H54 (cell line): ENCODE measurements at places on chromosomes 1 and 21.

DNA sequence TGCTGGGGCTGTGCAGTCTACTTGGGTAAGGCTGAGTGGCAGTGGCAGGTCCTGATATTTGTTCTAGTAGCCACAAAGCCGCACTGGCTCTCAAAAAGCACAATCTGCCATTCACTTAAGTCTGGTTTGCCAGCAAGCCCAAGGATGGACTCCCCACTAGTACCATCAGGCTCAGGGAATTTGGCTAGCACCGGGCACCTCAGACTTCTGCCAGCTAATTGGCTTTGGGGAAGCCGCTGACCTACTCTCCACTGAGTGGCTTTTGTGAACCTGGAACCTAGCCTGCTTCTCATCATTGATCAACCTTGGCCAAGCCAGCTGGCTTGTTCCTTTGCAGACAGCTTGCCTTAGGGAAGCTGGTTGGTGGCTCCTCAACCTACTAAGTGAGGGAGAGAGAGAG, 83.1 kb downstream of the ESRRG start:
- DNase-seq, result no peak

DNA sequence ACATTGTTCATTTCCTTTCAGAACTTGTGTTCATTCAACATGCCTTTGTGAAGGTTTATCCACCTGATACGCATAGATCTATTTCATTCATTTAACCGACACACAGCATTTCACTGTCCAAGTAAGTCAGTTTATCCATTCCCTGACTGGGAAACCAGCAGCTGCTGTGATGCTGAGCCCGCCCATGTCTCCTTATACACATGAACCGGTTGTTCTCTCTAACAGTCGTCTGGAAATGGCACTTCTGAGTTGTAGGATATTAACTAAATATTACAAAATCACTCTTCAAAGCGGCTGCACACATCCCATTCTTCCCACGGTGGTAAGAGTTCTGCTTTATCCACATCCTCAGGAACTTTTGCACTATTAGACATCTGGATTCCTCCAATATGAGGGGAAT, 71.1 kb downstream of the NPHP4 start:
- DNase-seq, result no peak

DNA sequence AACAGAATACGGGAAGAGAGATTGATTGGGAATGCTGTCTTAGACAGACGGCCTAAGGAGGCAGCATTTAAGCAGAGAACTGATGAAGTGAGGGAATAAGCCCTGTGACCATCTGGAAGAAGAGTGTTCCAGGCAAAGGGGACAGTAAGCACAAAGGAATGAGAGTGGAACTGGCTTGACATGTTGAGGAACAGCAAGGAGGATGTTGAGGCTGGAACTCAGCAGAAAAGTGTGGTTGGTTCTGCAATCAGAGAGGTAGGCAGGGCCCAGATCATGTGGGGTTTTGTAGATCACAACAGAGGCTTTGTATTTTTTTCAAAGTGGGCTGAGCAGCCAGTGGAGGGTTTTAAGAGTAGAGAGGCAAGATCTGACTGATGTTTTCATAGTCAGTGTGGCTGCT, 157.4 kb downstream of the DNM3 start:
- no peak for DNase-seq

DNA sequence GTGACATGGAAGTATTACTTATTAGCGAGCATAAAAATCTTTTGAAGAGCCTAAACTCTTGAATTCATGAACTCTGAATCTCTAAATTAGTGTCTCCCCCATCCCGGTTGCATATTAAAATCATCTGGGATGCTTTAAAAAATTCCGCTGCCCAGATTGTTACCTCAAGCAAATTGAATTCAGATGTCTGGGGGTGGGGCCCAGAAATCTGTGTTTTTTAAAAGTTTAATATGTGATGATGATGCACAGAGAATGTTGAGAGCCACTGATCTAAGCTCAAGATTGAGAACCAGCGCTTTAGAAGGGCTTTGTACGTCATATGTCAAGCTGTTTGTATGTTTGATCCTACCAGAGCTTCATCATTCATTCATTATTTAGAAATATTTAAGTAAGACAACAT, 446.8 kb downstream of the NUF2 start:
- DNase-seq, result no peak

GRCh38 chr1:160429125-160429561, 28.8 kb downstream of the VANGL2 start:
- no peak for DNase-seq

- no peak for DNase-seq
These were observed 3.9 kb upstream of the CD1C start for GRCh38 chr1:158285756-158286241.

- no peak for DNase-seq
These were observed 159.9 kb upstream of the AJAP1 start for GRCh38 chr1:4494558-4494957.

DNA sequence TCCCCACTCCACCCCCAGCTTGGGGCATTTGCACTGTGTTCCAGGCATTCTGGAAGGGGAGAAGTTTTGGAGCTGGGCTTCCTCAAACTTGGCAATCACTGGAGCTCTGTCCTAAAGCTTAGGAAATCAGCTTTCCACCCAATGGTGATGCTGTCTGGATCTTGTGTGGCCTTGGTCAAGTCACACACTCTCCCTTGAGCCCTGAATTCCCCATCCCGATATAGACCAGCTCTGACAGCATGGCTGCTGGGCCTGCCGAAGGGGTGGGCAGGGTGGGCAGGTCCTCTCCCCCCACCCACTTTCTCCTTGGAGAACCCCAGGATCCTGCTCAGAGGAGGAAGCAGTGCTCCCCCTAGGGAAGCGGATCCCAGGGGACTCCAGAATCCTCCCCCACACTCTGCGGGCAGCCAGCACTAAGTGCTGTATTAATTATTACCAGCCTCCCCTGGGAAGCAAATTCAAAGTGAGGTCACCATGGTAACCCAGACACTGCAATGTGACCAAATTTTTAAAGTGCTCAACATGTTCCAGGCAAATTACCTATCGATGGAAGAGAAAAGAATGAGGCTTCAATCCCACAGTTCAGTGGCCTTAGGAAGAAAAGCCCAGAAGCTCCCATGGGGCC, 21.3 kb upstream of the LDLRAP1 start:
- no peak for DNase-seq

- no peak for DNase-seq
These were observed 81.3 kb upstream of the DUSP10 start for GRCh38 chr1:221823149-221823548.

DNA sequence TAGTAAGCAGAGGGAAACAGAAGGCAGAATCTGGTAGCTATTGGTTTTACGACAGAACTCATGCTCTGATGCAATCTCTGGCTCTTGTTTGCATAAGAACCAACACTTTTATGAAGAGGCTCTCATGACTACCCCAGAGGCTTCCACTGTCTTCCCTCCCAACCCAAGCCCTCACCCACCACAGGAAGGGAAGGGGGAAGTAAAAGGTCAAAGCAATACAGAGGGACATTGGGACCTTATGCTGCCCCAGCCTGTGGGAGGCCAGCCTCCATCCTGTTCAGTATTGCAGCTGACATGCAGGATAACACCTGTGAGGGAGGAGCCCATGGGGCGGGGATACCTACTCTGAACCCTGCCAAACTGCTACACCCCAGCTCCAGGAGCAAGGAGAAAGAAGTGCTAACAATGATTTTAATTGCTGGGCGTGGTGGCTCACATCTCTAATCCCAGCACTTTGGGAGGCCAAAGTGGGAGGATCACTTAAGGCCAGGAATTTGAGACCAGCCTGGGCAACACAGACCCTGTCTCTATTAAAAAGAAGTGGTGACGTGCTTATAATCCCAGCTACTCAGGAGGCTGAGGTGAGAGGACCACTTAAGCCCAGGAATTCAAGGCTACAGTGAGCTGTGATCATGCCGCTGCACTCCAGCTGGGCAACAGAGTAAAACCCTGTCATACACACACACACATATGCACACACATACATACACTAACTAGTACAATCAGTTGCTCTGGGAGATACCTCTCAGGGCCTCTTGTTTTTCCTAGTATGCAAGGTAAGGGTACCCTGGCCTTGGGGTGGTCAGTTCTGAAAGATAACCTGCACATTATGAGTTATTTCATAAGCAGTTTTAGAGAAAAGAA, 9.5 kb downstream of the MR1 start:
- no peak for DNase-seq

- DNase-seq, result no peak
These were observed 13.6 kb downstream of the PCNX2 start for GRCh38 chr1:233281711-233282581.

DNA sequence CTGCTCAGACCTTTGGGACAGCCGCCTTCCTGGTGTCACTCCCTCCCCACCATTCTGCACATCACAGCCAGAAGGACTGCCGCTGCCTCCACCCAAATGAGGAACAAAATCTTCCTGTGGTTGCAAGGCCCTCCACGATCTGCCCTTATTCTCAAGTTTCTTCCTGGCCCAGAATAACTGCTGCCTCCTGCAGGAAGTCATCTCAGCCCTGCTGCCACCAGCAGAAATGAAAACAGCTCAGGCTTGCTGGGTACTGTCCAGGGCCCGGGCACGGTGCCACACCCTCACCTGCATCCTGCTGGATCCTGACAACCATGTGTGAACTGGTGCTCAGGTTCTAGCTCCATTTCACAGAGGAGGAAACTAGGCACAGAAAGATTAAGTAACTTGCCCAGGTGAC, 2.8 kb downstream of the CLDN19 start:
- no peak for DNase-seq

DNA sequence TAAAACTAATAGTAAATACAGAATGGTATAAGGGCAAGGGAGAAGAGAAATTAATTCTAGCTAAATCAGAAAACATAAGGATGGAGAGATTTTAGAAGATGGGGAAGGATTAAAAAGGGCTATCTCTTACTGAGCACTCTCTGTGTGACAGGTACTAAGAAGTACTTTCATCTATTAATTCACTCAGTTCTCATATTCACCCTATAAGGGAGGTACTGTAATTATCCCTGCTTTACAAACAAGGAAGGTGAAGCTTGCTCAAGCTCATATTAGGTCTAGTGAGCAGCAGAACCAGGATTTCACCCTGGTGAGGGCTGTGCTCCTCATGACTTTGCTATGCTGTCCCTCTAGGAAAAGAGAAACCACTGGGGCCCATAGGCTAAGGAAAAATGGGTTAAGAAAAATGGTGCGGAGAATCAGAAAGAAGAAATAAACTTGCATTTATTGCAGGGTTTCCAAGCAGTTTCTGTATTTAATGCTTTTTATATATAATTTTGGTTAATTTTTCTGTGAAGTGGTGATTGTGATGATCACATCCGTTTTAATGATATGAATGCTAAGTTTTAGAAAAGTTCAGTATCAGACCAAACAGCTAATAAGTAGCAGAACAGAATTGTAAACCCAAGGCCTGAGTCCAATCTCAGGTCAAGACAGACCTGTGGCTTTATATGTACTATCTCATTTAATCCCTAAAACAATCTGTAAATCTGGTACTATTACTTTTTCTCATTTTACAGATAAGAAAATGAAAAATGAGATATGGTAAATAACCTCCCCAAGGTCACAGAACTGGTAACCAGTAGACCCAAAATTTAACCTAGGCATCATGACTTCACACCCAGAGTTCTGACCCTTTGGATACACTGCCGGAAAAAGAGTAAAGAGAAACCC, 1.7 kb downstream of the PCNX2 start:
- no peak for DNase-seq

GRCh38 chr1:204410688-204411450, 748 bp downstream of the PPP1R15B start:
- peak; percentile 27 for DNase-seq

- DNase-seq, result no peak
These were observed 42.7 kb upstream of the RGS2 start for GRCh38 chr1:192766009-192766625.

- no peak for DNase-seq
These were observed 178.3 kb upstream of the SYT6 start for GRCh38 chr1:114331936-114332335.

DNA sequence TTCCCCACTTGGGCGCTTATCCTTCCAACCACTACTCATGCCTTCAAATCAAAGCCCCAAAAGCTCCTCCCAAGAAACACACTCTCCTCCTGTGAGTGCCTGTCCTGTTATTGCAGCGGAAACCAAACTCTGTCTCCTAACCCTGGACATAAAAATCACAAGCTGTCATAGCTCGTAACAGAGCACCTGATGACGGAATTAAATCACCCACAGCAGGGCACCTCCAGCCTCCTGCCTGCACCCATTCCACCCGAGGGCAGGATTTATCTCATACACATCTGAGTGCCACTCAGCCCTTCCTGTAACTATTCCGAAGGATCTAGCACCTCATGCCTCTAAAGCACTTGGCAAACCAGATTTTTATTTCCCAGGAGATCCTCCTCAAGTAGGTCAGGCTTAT, 100.9 kb downstream of the ASTN1 start:
- DNase-seq, result no peak

DNA sequence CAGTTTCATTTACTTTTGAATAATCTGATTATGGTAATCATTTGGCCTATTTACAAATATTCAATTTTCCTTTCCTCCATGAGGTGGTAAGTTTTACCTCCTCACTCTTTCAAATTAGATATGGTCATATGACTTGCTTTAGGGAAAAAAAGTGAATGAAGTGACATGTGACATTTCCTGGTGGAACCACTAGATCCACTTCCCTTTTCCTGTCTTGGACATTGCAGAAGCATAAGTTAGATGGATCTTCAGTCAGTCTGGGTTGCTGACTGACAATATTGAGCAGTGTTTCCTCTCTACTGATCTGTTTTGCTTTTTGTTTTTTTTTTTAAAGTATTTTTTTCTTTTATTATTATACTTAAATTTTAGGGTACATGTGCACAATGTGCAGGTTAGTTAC, 481.1 kb upstream of the PTBP2 start:
- no peak for DNase-seq

DNA sequence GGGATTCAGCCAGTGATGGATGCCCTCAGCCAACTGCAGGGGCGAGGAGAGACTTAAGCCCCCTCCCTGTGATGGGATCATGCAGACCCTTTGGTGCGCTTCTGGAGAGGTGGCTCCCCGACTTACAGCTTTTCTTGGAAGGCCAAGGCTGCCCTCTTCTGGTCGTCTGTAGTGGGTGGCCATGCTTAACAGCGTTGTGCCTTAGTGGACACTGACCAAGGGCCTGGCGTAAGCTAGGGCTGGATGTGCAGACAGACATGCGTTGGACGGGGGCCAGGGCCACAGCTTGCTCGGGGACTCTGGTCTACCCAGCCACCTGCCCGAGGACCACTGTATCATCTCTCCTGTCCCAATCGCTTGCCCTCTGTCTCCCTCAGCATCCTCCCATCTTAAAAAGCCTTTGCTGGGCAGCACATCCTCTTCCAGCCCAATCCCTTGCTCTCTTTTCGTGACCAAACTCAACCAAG, 5.5 kb downstream of the AZIN2 start:
- DNase-seq, result no peak

DNA sequence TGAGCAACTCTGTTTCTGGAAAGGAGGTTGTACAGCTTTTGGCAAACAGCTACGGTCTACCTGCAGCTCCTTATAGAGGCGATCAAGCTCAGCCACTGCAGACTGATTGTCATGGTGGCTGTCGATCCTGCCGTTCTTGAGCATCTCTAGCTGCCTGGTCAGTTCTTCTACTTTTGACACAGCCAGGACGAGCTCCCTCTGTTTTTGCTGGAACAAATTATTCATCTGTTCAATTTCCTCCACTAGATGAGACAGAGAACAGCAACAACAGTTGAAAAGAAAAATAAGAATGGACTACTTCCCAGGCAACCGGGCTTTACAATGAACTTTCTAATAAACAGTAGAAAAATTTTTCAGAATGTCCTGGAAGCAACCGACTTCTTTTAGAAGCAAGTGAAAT, 42.5 kb downstream of the TP53BP2 start:
- no peak for DNase-seq

- no peak for DNase-seq
These were observed 3.1 kb downstream of the ACTA1 start for GRCh38 chr1:229430761-229431283.

- no peak for DNase-seq
These were observed 19.7 kb upstream of the MX1 start for GRCh38 chr21:41406340-41406739.
